NT2/D1 (cell line): ENCODE measurements at places on chromosomes 13 and 19.

- DNase-seq, result no peak
Observed at GRCh38 chr13:107097916-107098315, 530.0 kb upstream of the ARGLU1 start.

- no peak for DNase-seq
Observed at GRCh38 chr19:8635422-8635821, 5.0 kb downstream of the NFILZ start.

- no peak for DNase-seq
Observed at GRCh38 chr19:39590265-39590664, 12.1 kb upstream of the LGALS13 start.

DNA sequence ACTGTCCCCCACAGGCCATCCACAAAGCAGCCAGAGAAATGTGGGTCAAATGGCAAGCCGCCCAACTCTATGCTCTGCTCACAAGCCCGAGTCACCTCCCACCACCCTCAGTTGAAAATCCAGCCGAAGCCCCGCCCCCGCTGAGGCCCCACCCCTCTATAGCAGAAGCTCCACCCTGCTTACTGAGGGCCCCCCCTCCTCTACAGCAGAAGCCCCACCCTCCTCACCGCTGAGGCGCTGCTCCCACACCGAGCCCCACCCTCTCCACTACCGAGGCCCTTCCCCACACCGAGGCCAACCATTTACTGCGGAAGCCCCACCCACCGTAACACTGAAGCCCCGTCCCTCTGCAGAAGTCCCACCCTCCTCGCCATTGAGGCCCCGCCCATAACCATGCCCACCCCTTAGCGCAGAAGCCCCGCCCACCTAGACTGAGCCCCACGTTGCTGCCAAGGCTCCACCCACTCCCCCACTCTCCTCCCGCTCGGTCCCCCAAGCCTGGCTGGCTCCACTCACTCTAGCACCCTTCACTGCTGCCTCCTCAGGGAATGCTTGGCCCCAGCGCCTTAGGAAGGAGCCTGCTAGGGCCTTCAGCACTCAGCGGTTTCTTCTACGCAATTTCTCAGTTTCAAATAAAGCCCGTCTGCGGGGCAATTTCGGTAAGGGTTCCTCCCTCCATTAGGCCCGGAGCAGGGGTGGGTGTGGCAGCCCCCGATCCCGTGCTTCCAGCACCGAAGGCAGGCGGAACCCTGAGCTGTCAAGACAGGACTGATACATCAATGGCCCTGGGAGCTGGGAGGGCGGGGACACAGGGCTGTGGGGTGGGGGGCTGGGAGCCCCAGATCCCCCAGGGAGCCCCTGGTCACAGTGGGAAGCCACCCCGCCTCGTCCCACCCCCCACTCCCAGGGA lies 9.0 kb upstream of the MYDGF start:
- DNase-seq, result peak; percentile 58

GRCh38 chr13:20803180-20803965 lies 29.6 kb upstream of the EEF1AKMT1 start:
- no peak for DNase-seq

- no peak for DNase-seq
Observed at GRCh38 chr13:24215126-24215525, 54.6 kb downstream of the SPATA13 start.

DNA sequence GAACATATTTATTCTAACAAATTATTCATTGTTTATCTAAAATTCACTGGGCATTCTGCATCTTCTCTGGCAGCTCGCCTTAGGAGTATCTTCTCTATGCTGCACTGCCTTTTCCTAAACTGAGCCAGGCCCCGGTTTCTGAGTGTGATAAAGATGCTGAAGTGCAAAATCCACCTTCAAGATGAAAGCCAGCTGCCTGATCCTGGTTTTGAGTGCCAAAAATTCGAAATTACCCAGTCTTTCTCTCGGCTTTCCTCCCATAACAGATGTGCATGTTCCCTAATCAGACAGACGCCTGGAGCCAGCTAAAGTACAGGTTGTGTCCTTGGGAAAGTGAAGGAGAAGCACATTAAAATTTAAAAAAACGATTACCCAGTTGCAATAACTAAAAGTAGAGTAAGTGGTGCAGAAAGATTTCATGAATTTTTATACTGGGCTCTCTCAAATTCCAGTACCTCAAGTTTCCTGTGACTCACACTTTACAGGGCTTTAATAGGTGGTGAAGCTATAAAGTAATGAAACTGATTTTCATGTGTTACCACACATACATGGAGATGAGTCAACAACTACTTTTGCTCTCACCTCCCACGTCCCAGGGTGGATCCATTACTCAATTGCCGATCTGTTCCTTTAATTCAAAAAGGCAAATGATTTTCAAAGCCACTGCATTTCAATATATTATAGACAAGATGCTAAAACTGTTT lies 65.0 kb upstream of the GTF2F2 start:
- DNase-seq, result no peak

DNA sequence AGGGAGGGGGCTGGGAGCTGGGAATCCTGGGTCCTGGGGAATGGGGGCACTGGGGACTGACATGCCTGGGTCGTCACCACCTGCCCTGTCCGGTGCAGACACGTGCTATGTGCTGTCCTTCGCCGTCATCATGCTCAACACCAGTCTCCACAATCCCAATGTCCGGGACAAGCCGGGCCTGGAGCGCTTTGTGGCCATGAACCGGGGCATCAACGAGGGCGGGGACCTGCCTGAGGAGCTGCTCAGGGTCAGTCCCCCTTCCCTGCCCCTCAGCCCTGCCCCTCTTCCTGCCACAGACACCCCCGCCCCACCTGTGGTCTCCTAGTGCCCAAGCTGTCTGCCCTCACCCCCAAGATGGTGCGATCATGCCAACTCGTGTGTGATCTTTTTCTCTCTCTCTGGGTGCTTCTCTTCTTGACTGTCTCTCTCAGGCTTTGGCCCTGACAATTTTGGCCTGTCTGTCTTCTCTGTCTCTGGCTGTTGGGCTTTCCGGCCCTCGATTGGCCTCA lies 5.0 kb downstream of the CYTH2 start:
- DNase-seq, result no peak

- no peak for DNase-seq
Observed at GRCh38 chr13:62119739-62120700, 704.4 kb upstream of the PCDH20 start.

DNA sequence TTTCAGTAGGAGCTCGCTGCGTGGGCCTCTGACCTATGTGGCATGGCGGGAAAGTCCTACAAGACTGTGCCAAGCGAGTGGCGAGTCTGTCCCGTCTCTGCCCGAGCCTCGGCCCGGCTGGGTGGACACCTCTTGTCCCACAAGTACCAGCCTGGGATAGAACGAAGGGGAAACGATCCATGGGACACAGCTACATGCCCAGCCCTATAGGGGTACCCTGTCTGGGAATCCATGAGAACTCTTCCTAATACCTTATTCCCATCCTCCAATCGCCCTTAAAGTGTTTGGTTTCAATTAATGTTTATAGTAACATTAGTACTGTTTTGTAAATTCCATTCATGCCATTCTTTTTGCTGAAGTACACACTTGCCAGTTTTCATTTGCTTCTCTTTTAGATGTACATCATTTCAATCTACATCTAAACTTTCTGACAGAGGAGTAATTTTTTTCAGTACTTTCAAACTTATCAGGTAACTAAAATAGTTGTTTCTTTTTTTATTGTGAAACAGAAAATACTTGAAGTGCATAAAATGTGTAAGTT lies 667 bp upstream of the ZNF790 start:
- DNase-seq, result no peak

GRCh38 chr19:30420881-30421280 lies 48.7 kb downstream of the ZNF536 start:
- DNase-seq, result no peak

DNA sequence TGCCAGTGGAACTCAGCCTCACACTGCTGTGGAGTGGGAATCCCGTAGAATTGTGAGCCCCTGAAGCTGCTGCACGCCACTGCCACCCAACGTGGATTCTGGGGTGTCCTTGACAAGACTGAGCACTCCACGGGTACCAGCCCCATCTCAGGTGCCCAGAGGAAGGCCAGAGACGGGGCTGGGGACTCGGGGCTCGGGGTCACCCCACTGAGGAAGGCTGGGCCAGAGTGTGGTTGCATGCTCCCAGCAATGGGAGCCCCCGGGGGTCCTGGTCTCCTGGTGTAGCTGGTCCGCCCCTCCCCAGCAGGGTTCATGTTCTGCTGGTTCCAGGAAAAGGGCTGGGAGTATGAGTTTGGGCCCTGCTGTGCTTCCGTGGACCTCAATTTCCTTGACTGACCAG lies 15.2 kb downstream of the DAPK3 start:
- no peak for DNase-seq

GRCh38 chr13:105491345-105491744 lies 1044.1 kb downstream of the EFNB2 start:
- no peak for DNase-seq
